ENCODE measurements at places on chromosomes 11 and 22. TPM values are rescaled to one million over a fixed set of nuclear protein-coding genes. Genes with fewer than 3 reads are reported as not detected.

Gene GP1BB
- not detected for total RNA-seq

Gene CD3D
- 381 TPM for total RNA-seq

Gene TMEM258
- total RNA-seq = 187 TPM

Gene F2
- not detected for total RNA-seq

Gene FANCF
- 19.1 TPM for total RNA-seq

Gene TMPRSS13
- 1.2 TPM for total RNA-seq

Gene OR5P2
- total RNA-seq = not detected

Gene APOL5
- not detected for total RNA-seq

Gene NECTIN1
- total RNA-seq = 5.7 TPM

Gene SCN4B
- 0.07 TPM for total RNA-seq

Gene PDHX
- total RNA-seq = 35.7 TPM

Gene KDM4E
- not detected for total RNA-seq

Gene SLC5A1
- not detected for total RNA-seq

Gene MRPL23
- total RNA-seq = 77.1 TPM

Gene RRAS2
- total RNA-seq = 78.9 TPM

Gene MYBPC3
- total RNA-seq = not detected

Gene OR4A16
- total RNA-seq = not detected

Gene OR51B4
- not detected for total RNA-seq

Gene PRG3
- total RNA-seq = not detected

Gene SMIM35
- 0.28 TPM for total RNA-seq

Gene OR2AG1
- total RNA-seq = not detected

Gene CALCA
- not detected for total RNA-seq

Gene SLC22A9
- total RNA-seq = not detected

Gene INSC
- total RNA-seq = not detected

Gene PGA3
- total RNA-seq = not detected

Gene OR10G8
- total RNA-seq = not detected

Gene CNTN5
- total RNA-seq = not detected

Gene PATE4
- total RNA-seq = not detected

Gene RBM4B
- total RNA-seq = 15.6 TPM

Gene COPB1
- total RNA-seq = 93.5 TPM

Gene POU2AF1
- 68.9 TPM for total RNA-seq

Gene CLDN5
- 0.71 TPM for total RNA-seq

Gene MUC5AC
- not detected for total RNA-seq

Gene LPXN
- 86.3 TPM for total RNA-seq

Gene ADAMTS8
- total RNA-seq = not detected

Gene CTR9
- 43.9 TPM for total RNA-seq

Gene CYTH4
- 44.9 TPM for total RNA-seq

Gene SULT4A1
- total RNA-seq = not detected

Gene OR52A1
- not detected for total RNA-seq

Gene DEFB131B
- total RNA-seq = not detected

Gene ST13
- total RNA-seq = 215 TPM

Gene MAPK8IP2
- total RNA-seq = 0.19 TPM

Gene ST14
- 0.14 TPM for total RNA-seq

Gene C11orf16
- not detected for total RNA-seq

Gene VPREB3
- total RNA-seq = not detected

Gene IFITM2
- total RNA-seq = 659 TPM

Gene CHST1
- total RNA-seq = 0.36 TPM

Gene MLC1
- total RNA-seq = not detected

Gene OR52N1
- total RNA-seq = not detected

Gene MED17
- 55.1 TPM for total RNA-seq

Gene ZDHHC5
- total RNA-seq = 80.9 TPM

Gene GRAMD1B
- 117 TPM for total RNA-seq

Gene TMEM45B
- 0.37 TPM for total RNA-seq

Gene CD3E
- total RNA-seq = 571 TPM

Gene FOLR3
- total RNA-seq = not detected

Gene NCF4
- total RNA-seq = 12.3 TPM

Gene VPS37C
- 13.7 TPM for total RNA-seq

Gene SPON1
- 0.14 TPM for total RNA-seq

Gene NXPE1
- not detected for total RNA-seq
